G401 (cell line): ENCODE measurements at places on chromosomes 3 and 15. TPM values are rescaled to one million over a fixed set of nuclear protein-coding genes. Genes with fewer than 3 reads are reported as not detected.

GRCh38 chr3:47266709-47267489 is 15.7 kb downstream of the KIF9 start:
- DNase-seq, result no peak

- DNase-seq, result no peak
Observed at GRCh38 chr3:141986548-141987107, 110.2 kb downstream of the ATP1B3 start.

DNA sequence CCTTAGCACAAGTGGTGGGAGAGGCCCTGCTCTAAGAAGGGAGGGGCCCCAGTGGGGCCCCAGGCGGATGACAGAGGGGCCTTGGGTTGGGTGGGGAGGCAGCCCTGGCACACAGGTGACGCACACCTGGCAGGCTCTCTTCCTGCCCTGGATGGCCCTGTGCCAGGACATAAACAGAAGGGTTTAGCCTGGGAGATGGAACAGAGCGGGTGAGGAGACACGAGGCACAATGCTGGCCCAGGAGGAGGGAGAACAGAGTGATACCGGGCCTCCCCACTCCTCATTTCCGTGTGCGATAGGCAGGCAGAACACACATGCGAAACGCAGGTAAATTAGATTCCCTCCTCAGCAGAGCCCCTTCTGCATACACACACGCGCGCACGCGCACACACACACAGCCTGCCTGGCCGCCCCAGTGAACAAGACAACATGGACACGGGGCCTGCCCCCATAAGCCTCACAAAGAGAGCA is 39.8 kb downstream of the IDH2 start:
- no peak for DNase-seq

DNA sequence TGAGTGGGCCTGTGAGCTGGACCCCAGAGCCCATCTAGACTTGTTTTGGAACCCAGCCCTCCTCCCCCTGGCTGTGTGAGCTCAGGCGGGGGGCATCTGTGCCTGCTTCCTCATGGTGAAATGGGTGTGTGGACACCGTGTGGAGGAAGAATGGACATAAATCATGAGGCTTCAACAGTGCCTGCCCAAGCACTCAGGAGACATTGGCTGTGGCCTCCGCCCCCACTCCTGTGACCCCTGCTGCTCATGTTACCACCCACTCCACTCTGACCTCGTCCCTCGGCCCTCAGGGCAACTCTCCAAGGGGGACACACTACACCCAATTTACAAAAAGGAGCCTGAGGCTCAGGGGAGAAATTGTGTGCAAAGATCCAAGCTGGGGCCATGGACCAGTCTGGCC is 16.6 kb downstream of the TPRA1 start:
- no peak for DNase-seq

DNA sequence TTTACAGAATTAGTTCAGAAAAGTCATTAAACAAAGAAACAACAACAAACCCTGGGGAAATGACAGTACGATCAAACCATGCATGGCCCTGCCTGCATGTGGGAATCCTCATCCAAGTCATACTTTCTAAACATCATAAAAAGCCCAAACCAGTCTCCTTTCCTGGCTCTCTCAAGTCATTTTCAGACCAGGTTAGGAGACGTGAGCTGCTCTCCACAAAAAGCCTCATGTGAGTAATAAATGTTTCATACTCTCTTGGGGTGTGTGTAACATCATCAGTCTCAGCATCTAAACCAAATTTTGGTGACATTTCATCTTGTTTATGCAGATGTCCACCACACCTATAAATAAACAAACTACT is 18.9 kb downstream of the GREM1 start:
- DNase-seq, result no peak

DNA sequence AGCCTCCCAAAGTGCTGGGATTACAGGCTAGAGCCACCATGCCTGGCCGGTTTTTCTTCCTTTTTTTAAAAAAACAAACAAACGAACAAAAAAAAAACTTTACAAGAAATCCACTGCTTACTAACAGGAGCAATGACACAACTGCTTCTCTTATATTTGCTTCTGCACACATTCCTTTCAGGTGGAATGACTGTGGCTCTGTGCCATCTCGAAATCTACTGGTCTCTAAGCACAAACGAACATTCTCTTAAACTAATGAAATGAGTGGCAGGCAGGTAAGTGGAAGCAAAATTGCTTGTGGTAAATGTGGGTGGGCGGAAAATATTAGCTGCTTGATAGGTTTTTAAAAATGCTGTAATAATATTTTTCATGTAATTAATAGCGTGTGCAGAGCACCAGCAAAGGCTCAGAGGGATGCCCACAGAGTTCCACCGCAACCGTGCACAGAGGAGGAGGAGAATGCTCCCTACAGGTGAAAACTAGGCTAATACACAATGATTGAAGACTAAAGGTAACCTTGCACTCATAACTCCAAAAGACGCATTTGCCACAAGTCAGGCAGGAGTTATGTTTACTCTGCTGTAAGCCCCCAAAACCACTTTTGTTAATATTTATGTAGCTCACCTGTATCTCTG is 77.4 kb downstream of the LSAMP start:
- peak; percentile 72 for DNase-seq

GRCh38 chr3:71051893-71052687 is 531.4 kb downstream of the FOXP1 start:
- no peak for DNase-seq

DNA sequence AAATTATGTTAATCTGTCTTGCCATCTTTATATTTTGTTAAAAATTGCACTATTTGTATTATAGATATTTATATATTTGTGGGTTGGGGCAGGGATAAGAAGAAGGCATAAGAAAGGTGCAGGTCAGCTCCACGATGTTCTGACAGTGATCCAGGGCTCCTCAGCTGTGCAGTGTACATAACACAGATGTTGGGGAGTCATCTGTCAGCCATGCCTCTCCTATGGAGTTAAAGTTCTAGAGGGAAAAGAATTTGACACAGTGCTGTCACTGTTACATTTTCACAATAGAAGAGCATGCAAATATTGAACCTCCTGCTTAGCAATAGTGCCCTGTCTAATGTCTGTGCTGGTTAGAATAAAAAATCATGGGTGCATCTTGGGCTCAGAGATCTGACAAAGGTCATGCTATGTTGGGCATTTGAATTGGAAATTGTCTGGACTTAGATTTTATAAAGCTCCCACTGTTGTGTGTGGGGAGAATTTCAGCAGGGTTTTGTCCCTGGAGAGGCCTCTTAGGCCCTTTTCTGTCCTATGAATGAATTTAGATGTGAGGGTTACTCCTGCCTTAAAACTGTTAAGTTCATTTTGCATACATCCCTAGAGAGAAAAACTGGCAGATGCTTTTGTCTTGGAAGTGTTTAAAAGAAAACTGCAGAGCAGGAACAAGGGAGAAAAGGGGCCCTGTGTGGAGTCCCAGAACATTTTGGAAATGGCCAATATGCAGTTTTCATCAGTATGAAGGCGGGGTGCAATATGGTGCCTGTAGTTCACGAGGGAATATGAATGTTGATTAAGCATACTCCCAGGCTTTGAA is 20.4 kb downstream of the CDIN1 start:
- no peak for DNase-seq

GRCh38 chr15:85618956-85619491 is 175.7 kb downstream of the KLHL25 start:
- peak; percentile 6 for DNase-seq

The ALPK3 gene
- 0.06 and 0.20 TPM in 2 replicates for total RNA-seq

The SCAANT1 gene
- total RNA-seq, result not detected in 2 replicates

The SH3GL3 gene
- not detected in 2 replicates for total RNA-seq

The CCR3 gene
- total RNA-seq, result 1.1 and 11.5 TPM in 2 replicates

The SCG5 gene
- 0.18 TPM in 1 of 2 replicates, not detected in the other for total RNA-seq

The LMAN1L gene
- total RNA-seq, result not detected in 2 replicates
